ENCODE measurements at places on chromosomes 7 and 10.

- no peak for DNase-seq
These were observed 168.1 kb downstream of the KLF6 start for GRCh38 chr10:3616880-3617279.

GRCh38 chr10:76257816-76258215 lies 826.4 kb downstream of the LRMDA start:
- no peak for DNase-seq

- DNase-seq, result no peak
These were observed 24.5 kb downstream of the RAPGEF5 start for GRCh38 chr7:22332461-22332870.

DNA sequence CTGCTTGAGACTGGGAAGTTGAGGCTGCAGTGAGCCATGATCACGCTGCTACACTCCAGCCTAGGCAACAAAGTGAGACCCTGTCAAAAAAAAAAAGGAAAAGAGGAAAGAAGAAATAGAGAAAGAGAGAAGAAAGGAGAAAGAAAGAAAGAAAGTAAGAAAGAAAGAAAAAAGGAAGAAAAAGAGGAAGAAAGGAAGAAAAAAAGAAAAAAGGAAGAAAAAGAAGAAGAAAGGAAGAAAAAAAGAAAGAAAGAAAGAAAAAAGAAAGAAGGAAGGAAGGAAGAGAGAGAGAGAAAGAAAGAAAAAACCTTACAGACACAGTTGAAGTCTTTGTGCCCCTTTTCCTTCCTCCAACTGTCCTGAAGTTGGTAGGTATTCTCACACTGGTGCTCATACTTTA lies 26.6 kb upstream of the LEP start:
- DNase-seq, result no peak

GRCh38 chr10:34139559-34139958 lies 675.5 kb downstream of the PARD3 start:
- no peak for DNase-seq

GRCh38 chr7:24709051-24709450 lies 48.2 kb downstream of the GSDME start:
- DNase-seq, result no peak

DNA sequence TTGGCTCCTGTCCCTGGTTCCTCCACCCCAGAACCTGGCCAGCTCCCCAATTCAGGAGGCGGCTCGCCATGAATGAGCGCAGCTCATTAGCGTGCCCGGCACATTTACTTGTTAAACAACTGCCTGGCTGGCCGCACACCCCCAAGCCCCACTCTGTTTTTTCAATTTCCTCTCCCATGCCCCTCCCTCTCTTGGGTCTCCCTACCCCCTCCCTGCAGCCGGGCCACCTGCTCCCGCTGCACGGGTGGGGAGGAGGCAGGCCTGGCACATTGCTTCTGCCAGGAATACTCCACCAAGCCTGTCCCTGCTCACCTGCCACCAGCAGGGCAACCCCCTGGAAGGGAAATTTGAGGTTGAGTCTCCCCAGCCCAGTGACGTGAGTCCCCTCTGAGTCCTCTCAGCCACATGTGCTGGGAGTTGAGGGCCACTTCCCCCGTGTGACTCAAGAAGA lies 2.5 kb upstream of the SLIT1 start:
- DNase-seq, result no peak

DNA sequence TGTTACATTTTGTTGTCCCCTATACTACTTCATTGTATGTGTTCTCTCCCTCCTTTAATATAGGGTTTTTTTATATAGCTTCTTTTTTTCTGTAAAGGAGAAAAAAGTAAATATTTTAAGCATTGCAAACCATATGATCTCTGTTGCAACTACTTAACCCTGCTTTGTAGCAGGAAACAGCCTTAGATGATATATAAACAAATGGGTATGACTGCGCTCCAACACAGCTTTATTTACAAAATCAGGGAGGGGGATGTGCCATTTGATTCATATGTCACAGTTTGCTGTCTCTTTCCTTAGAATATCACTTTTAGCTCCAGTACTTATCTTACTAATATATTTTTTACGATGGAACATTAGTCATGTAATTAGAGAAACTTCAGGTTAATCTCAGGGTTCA lies 155.2 kb upstream of the GNAI1 start:
- no peak for DNase-seq

DNA sequence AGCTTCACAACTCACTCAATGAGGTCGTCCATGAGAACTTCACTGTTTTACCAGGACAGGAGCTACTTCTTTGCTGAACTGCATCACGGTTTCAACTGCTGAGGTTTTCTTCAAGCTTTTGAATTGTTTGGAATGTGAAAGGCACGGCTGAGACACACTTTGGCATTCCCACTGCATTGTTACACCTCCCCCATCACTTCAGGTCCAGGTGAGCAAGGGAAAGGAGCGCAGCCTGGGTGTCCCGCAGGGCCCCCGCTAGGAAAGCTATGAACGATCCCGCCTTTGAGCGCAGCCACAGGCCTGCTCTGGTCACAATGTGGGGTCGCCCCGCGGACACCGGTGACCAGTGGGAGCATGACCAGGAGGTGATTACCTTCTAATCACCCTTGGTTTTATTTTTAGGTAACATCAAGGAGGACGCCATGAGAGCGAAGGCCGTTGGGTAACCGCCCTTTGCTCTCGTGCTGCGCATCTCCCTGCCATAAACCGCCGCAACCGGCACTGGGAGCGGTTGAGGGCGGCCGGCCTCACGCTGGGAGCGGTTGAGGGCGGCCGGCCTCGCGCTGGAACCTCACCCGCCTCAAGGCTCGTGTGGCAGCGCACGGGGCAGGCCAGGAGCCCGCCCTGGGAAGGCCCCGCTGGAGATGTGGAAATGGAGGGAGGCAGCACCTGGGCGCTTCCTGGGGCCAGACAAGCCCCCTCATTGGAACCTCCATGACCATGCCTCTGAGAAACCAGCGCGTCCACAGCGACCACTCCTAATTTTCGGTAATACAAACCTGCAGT lies 50.9 kb upstream of the SGMS1 start:
- DNase-seq, result no peak

- no peak for DNase-seq
These were observed 91.8 kb upstream of the STEAP4 start for GRCh38 chr7:88398459-88398858.

DNA sequence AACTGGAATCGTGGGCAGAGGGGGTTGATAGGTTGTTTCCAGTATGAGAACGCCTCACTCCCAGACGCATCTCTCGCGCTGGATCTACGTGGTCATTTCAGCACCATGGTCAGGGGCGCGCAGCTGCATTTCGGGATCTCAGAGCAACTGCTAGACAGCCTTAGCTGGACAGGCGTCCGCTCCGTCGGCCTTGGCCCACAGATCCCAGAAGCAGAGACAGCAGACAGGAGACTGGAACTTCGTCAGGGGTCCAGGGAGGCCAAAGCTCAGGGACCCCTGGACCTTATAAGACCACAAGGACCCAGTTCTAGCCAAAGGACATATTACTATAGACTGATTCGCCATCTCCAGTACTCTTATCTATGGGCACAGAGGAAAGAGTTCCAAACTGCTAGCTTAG lies 5.3 kb downstream of the NEUROG3 start:
- no peak for DNase-seq

DNA sequence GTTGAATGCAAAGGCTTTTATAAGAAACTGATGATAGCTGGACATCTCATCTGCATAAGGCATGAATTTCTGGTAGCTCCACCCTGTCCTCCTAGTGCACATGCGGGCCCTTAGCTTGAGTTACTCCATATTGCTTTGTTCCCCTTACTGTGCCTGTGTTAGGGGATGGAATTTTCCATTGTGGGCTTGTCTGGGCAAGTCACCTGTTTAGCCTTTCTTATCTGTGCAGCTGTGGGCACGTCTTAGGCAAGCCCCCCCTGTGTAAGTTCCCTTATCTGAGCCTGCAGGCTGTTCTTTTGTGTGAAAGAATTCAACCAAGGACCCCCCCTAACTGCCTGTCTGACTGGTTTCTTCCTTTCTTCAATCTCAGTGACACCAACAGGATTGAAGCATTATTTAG lies 14.5 kb upstream of the CROT start:
- DNase-seq, result no peak

DNA sequence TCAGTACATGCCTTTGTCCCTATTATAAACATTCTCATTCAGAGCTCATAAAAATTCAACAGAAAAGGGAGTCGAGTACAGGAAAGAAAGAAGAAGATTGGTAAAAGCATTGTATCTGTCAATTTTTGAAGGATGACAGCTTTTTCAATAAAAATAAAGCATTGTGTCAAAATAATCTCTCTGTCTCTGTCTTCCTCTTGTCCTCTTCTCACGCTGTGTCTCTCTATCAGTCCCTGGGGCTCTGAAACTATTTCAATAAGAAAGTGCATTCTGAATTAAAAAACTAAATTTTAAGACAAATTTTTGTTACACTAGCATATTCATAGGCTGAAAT lies 248.4 kb downstream of the TNS3 start:
- no peak for DNase-seq

DNA sequence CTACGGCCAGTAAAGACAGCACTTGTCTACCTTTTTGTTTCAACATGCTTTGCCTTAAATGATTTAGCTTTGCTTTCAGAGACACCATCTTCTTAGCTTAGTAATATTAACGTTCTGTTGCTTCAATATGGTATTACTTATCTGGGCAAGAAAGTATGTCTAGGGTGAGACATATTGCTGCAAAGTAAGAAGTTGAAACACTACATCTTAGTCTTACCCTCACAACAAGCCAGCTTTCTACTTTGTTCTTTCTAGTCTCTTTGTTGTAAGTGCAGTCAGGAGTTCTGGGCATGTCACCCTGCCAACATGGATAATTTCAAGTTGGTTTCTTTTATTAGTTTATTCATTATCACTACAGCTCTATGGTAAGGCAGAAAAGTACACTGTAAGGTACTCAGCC lies 122.7 kb upstream of the DNAJB12 start:
- no peak for DNase-seq

- DNase-seq, result no peak
These were observed 234.6 kb downstream of the ZMYND11 start for GRCh38 chr10:369684-370448.

- no peak for DNase-seq
These were observed 42.9 kb downstream of the PRKG1 start for GRCh38 chr10:51117053-51117660.

DNA sequence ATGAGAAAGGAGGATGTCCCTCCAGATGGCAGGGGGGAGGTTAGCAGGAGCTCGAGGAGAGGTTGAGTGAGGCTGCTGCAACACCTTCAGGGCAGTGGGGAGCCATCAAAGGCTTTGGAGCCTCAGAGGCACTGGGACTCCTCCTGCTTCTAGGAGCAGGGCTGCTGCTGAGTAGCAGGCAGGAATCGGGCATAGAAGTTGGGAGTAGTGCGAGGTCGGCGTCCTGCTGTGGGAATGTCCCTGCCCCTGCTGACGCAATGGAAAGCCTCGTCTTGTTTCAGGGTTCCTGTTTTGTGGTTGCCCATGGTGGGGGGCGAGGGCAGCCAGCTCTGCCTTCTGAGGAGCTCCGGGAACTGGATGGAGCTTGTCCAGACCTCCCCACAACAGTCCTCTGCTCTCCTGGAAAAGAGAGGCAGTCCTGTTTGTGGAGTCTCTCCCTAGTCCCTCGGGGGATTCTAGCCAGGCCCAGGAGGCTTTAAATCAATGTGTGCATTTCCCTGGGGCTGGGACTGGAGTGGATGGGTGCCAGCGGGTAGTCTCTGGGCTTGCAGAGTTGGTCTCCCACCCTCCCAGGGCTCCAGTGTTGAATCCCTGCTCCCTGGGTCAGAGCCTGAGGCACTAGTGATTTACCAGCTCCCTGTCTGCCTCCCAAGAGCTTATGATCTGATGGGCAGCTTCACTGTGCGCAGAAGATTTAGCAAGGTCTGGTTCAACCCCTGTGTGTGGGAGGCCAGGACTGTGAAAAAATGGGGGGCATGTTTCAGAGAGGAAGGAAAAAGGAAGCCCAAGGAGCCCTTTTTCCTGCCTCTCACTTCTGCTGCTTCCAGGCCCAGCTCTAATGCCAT lies 98.7 kb upstream of the PPIF start:
- no peak for DNase-seq

DNA sequence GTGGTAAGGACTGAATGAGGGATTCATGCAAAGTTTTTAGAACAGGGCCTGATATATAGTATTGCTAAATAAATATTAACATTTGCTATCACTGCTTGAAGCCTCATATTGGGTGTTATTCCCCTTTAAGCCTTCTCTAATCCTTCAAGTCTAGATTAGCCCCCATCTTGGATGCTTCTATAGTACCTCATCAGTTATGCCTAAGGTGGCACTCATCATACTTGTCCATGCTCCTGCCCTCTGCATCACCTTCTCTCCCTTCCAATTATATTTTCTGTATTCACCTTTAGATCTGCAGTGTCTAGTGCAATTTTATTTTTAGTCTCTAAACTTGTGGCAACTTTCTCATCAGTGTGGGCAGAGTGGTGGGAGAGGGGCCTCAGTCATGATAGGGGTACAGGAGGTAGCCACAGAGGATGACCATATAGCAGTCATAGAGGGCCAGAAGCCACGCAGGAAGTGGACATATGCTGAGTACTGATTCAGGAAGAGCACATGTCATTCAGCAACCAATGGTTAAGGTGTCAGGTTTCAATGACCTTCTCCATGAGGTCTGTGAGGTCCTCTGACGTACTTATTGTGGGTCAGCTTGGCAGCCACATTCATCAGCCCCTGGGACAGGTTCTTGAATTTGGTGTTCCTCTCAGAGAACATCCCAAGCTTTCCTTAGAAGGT lies 2.5 kb downstream of the ENTPD1 start:
- DNase-seq, result no peak

GRCh38 chr7:128121711-128122530 lies 90.7 kb upstream of the LRRC4 start:
- DNase-seq, result no peak

- no peak for DNase-seq
These were observed 94.3 kb downstream of the DLG5 start for GRCh38 chr10:77832238-77832637.

DNA sequence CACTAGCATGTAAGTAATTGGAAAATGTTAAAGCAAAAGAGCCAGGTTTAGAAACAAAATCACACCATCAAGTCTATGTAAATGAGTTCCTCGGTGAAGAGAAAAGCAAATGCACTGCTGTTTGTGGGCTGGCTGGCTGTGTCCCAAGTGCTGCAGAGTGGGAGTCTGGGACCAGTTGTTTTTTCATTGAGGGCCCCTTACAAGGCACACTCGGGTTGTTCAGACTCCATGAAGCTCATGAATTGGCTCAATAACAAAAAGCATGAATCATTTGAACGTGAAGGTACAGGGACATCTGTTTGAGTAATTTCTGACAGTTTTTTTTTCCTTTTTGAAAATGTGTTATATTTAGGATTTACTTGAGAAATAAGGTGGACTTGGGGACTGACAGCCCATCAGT lies 28.0 kb downstream of the GRK5 start:
- DNase-seq, result no peak

- DNase-seq, result peak; percentile 59
These were observed 32.2 kb downstream of the SLC16A12 start for GRCh38 chr10:89503151-89503550.
